ENCODE measurements at places on chromosomes 3 and 15.
A peak's percentile ranks its signal among the peaks of the same experiment; 100 is the strongest.

DNA sequence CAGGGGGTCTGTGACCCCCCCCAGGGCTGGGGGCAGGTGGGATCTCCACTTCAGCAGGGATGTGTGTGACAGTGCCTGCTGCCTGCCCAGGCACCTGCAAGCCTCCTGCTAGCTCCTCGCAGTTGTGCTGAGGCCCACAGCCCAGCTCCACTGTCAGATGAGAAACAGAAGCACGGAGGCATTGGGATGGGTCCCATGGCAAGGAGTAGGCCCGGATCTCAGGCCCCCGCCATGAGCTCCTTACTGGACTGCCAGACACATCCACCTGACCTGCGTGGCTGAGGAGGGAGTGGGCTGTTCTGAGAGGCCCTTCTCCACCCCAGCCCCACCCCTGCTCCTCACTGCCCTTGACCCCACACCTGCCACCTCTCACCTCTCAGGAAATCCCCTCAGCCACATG is 18.2 kb upstream of the SKOR1 start:
- no peak for DNase-seq

- no peak for DNase-seq
These were observed 74.8 kb upstream of the PIAS1 start for GRCh38 chr15:67979281-67979680.

GRCh38 chr3:129536804-129537203 is 6.2 kb upstream of the H1-8 start:
- DNase-seq = no peak

- DNase-seq = peak; percentile 0
These were observed 300.2 kb upstream of the GPR149 start for GRCh38 chr3:154730186-154730585.

All from EH (cell line).